Endodermal cell (in vitro differentiated cells): ENCODE measurements at places on chromosomes 7 and 10. TPM values are rescaled to one million over a fixed set of nuclear protein-coding genes. Genes with fewer than 3 reads are reported as not detected.

GRCh38 chr10:80154626-80154977 lies 22.1 kb downstream of the PLAC9 start:
- no peak overlapping the region for H3K27ac ChIP-seq
- no peak for DNase-seq
- H3K36me3 ChIP-seq, result peaks cover 82% of the 10 kb centered on the region
- no peaks in the 10 kb centered on the region for H3K4me1 ChIP-seq
- no peak overlapping the region for H3K4me3 ChIP-seq

GRCh38 chr10:111114758-111115500 lies 38.1 kb downstream of the ADRA2A start:
- no peaks in the 10 kb centered on the region for H3K4me1 ChIP-seq
- no peaks in the 10 kb centered on the region for H3K36me3 ChIP-seq
- no peak overlapping the region for H3K27ac ChIP-seq
- no peak overlapping the region for H3K4me3 ChIP-seq
- H3K27me3 ChIP-seq, result peaks cover 4% of the 10 kb centered on the region

GRCh38 chr10:66881814-66882213 lies 44.0 kb upstream of the LRRTM3 start:
- no peaks in the 10 kb centered on the region for H3K36me3 ChIP-seq
- peaks cover 5% of the 10 kb centered on the region for H3K4me1 ChIP-seq
- H3K27me3 ChIP-seq, result peaks cover 27% of the 10 kb centered on the region
- H3K4me3 ChIP-seq, result no peak overlapping the region
- DNase-seq, result no peak

DNA sequence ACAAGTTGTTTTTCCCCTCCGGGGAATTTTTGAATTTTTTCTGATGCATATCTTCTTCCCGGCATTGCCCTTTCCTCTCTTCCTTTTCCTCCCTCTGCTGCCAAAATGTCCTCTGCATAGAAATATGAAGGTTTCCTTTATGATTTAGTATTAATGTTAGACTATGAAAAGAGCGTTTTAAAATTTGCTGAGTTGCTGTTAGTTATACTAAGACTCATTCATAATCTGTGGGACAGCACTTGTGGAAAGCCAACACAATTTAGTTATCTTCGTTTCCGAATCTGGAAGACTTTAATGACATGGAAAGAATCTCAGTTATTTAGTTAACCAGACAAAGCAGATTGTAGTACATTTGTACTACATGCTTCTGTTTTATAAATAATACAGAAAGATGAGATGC lies 25.0 kb downstream of the POU6F2 start:
- no peak overlapping the region for H3K4me3 ChIP-seq
- H3K27me3 ChIP-seq, result no peaks in the 10 kb centered on the region
- H3K36me3 ChIP-seq, result no peaks in the 10 kb centered on the region
- H3K4me1 ChIP-seq, result no peaks in the 10 kb centered on the region
- no peak overlapping the region for H3K27ac ChIP-seq

DNA sequence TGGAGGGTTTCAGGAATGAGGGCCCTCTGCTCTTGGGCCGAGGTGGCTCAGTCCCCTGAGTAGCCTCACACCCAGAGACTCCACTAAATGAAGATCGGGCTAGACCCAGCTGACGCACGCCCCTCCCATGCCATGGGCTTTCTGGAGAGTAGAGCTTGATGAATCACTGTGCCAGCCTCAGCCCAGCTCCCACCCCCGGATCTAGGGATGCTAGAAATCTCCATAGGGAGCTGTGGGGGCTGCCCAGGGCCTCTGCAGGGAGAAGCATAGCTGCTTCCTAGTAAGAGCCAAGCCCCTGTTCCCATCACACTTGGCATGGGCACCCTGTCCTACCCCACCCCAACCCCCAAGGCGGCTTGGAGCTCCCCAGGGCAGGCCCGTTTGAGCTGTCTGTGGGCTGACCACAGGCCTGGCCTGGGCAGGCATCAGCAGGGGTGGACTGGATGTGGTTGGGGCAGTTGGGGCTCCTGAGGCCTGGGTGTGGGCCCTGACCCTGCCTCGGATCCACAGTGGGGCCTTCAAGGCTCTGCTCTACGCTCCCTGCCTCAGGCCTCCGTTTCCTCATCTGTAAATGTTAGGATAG lies 121.2 kb downstream of the ZMIZ1 start:
- no peaks in the 10 kb centered on the region for H3K27me3 ChIP-seq
- H3K27ac ChIP-seq, result no peak overlapping the region
- peaks cover 29% of the 10 kb centered on the region for H3K36me3 ChIP-seq
- DNase-seq, result no peak

DNA sequence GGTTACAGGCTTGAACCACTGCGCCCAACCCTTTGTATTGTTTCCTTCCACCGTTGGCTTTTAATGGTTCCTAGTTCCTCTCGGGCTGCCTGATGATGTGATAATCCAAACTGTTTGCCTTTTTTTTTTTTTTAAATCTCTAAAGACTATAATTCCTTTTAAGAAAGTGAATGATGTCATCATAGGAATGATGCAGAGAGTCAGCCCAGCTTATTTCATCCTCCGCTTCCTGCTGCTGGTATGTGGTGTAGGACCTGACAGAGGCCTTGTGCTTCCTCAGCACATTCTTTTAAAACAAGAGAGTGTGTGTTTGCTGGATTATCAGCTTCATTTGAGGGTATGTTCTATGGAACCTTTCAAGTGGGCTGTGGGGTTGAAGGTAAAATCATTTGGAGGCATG lies 241.4 kb downstream of the LRMDA start:
- DNase-seq, result no peak
- no peaks in the 10 kb centered on the region for H3K27me3 ChIP-seq
- H3K36me3 ChIP-seq, result no peaks in the 10 kb centered on the region
- no peak overlapping the region for H3K4me3 ChIP-seq

DNA sequence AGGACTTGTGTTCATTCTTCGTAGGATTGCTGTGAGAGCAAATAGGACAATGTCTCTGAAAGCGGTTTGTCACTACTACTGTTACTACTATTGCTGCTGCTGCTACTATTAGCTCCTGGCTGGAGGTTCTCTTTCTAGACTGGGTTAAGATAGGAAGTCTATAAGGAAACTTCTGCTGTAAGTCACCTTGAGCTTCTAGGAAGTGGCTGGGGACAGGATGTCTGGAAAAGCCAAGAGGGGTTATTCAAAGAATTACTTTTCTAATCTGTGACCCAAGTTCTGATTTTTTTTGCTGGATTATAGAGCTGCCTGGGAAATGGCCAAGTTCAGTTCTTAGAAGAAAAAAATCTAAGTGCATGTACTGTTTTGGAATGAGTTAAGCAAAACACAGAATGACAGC lies 62.2 kb downstream of the NAMPT start:
- H3K4me3 ChIP-seq, result no peak overlapping the region
- no peaks in the 10 kb centered on the region for H3K27me3 ChIP-seq
- H3K4me1 ChIP-seq, result no peaks in the 10 kb centered on the region
- DNase-seq, result no peak
- no peak overlapping the region for H3K27ac ChIP-seq

- no peaks in the 10 kb centered on the region for H3K27me3 ChIP-seq
- no peak overlapping the region for H3K4me3 ChIP-seq
- H3K36me3 ChIP-seq, result no peaks in the 10 kb centered on the region
- DNase-seq, result no peak
- H3K27ac ChIP-seq, result no peak overlapping the region
- H3K4me1 ChIP-seq, result no peaks in the 10 kb centered on the region
Observed at GRCh38 chr7:111529507-111530355, 32.6 kb downstream of the IMMP2L start.

GRCh38 chr7:2045559-2046405 lies 187.0 kb downstream of the MAD1L1 start:
- no peak overlapping the region for H3K4me3 ChIP-seq
- H3K36me3 ChIP-seq, result peaks cover 16% of the 10 kb centered on the region
- DNase-seq, result no peak

DNA sequence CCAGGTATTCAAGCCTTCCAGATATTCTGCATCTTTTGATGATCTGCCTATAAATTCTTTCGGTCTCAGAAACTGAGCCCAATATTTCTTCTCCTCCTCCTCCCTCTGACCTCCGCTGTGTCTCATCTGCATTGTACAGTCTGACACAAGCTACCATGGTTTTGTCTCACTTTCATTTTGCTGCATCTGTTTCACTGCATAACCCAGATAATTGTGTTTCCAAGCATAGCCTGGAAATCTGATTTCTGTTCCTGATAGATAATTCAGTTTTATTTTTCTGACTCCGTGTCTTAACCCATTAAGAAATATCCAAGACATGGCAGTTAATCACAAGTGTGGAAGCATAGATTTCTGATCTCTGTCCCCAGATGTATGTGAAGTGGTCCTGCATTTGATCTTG lies 374.2 kb upstream of the SEMA3A start:
- DNase-seq, result no peak
- no peaks in the 10 kb centered on the region for H3K36me3 ChIP-seq
- H3K27me3 ChIP-seq, result no peaks in the 10 kb centered on the region
- no peak overlapping the region for H3K4me3 ChIP-seq
- H3K4me1 ChIP-seq, result no peaks in the 10 kb centered on the region

GRCh38 chr7:32143301-32143700 lies 73.1 kb upstream of the PDE1C start:
- no peak for DNase-seq
- no peak overlapping the region for H3K4me3 ChIP-seq
- H3K36me3 ChIP-seq, result no peaks in the 10 kb centered on the region
- no peak overlapping the region for H3K27ac ChIP-seq
- H3K27me3 ChIP-seq, result peaks cover 12% of the 10 kb centered on the region
- H3K4me1 ChIP-seq, result no peaks in the 10 kb centered on the region

DNA sequence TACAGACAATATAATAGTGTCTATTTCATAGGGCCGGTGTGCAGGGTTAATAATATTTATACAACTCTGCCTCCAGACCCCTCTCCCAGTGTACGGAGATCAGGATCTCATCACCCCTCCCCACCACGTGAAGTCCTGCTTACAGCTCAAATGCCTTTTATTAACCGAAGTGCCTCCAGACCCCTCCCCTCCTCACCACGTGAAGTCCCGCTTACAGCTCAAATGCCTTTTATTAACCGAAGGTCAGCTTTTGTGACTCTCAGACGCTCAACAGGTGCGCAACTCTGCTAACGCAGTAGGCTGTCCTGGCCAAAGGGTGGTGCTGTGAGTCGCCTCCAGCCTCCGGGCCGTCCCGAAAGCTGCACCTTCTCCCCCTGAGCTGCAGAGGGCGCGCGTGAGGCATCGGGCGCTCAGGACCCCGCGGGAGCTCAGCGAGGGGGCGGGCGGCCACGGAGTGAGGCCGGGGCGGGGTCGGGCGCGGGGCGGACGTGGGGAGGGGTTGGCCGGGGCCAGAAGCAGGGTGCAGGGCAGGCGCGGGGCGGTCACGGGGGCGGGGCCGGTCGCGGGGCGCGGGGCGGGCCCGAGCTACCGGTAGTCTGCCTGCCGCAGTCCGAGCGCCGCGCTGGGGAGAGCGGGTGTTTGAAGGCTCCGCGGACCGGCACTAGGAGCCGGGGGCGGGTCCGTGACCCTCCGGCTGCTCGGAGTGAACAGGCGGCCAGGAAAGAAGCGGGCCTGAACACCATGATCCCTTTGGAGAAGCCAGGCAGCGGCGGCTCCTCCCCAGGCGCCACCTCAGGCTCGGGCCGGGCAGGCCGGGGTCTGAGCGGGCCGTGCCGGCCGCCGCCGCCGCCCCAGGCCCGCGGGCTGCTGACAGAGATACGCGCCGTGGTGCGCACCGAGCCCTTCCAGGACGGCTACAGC lies at the start of gene STK17A:
Gene STK17A (plus strand): TSS at position 606 of the 921 bp plus-strand sequence. CDS start 136 bp downstream, at position 742.
- no peaks in the 10 kb centered on the region for H3K36me3 ChIP-seq
- peaks cover 17% of the 10 kb centered on the region for H3K27me3 ChIP-seq
- DNase-seq, result peak; percentile 98
- H3K4me1 ChIP-seq, result peaks cover 3% of the 10 kb centered on the region
- peak within 1 kb of the TSS; percentile 33 for H3K27ac ChIP-seq

DNA sequence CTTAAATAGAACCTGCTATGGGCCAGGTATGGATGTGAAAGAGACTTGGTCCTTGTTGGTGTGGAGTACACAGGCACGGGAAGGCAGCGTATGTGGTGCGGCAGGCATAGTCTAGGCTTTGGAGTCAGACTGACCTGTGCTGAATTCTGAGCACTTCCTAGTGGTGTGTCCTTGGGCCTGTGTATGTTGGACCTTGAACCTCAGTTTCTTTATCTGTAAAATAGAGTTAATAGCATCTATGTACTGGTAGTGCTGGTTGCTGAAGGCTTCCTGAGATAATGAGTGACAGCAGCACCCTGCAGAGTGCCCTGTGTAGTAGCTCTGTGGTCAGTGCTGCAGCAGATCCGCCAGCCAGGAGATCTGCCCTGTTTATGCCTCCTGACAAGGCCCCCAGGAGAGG lies 5.3 kb upstream of the SFRP5 start:
- H3K36me3 ChIP-seq, result no peaks in the 10 kb centered on the region
- H3K4me3 ChIP-seq, result no peak overlapping the region
- H3K27ac ChIP-seq, result no peak overlapping the region
- H3K4me1 ChIP-seq, result peaks cover 25% of the 10 kb centered on the region
- H3K27me3 ChIP-seq, result peaks cover 30% of the 10 kb centered on the region
- no peak for DNase-seq

DNA sequence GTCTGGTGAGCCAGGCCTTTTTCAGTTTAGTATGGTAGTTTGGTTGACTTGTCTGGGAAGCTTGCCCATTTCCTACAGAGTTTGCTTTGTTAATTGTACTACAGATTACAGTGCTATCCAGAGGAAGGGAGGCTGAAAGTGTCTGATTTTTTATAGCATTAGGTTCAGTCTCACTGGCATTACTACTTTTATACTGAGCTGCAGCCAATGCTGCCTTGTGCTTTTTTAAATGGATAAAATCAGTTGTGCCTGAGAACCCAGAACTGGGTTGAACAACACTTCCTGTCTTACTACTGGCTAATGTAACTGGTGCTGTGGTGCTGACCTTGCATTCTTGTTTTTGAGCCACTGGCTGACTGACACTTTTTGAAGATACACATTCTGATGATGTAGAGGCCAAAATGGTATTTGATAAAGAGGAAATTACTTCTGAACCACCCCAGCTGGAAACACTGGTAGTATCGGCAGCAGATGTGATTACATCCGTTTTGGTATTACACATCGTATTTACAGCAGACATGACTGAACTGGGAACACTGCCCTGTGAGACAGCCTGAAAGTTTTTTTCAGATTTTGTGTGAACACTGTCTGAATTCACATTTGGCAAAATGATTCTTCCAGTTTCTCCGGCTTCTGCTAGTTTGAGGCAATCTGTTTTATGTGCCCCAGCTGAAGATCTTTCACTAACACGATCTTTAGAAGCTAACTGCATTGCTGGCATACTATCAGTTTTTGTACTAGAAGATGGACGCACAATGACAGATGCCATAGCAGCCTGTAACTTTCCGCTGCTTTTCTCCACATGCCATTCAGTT lies 74.1 kb downstream of the NRBF2 start:
- no peak for DNase-seq
- peak overlapping the region; percentile 11 for H3K27ac ChIP-seq
- no peaks in the 10 kb centered on the region for H3K4me1 ChIP-seq
- H3K27me3 ChIP-seq, result no peaks in the 10 kb centered on the region

CRYGN gene
- total RNA-seq, result 3.9 and 4.4 TPM in 2 replicates

CYP3A7 gene
- not detected in 3 replicates for total RNA-seq

TECTB gene
- total RNA-seq, result not detected in 2 replicates

C10orf62 gene
- total RNA-seq, result not detected in 3 replicates

CAV1 gene
- 3.3 to 4.9 TPM (median 4.4 TPM) in 3 replicates for total RNA-seq

MKI67 gene
- 71.2 and 74.8 TPM in 2 replicates for total RNA-seq

C7orf33 gene
- total RNA-seq, result not detected in 3 replicates

SPAM1 gene
- 0.19 to 0.67 TPM (median 0.49 TPM) in 3 replicates for total RNA-seq
